ENCODE measurements at places on chromosomes 1 and 21. TPM values are rescaled to one million over a fixed set of nuclear protein-coding genes. Genes with fewer than 3 reads are reported as not detected.

The FLG gene
- total RNA-seq = not detected

The SNRNP40 gene
- 33.4 TPM for total RNA-seq

The TAS1R1 gene
- total RNA-seq = 0.13 TPM

The COL8A2 gene
- 0.58 TPM for total RNA-seq

The CELA2B gene
- total RNA-seq = not detected

The GPA33 gene
- total RNA-seq = 482 TPM

The ZNF695 gene
- total RNA-seq = 1.7 TPM

The SPAG17 gene
- not detected for total RNA-seq

The GJA9 gene
- total RNA-seq = 1.2 TPM

The MAGI3 gene
- total RNA-seq = 65.4 TPM

The PDE9A gene
- total RNA-seq = 98.4 TPM

The CRNN gene
- total RNA-seq = not detected

The CYB561D1 gene
- 18.1 TPM for total RNA-seq

DNA sequence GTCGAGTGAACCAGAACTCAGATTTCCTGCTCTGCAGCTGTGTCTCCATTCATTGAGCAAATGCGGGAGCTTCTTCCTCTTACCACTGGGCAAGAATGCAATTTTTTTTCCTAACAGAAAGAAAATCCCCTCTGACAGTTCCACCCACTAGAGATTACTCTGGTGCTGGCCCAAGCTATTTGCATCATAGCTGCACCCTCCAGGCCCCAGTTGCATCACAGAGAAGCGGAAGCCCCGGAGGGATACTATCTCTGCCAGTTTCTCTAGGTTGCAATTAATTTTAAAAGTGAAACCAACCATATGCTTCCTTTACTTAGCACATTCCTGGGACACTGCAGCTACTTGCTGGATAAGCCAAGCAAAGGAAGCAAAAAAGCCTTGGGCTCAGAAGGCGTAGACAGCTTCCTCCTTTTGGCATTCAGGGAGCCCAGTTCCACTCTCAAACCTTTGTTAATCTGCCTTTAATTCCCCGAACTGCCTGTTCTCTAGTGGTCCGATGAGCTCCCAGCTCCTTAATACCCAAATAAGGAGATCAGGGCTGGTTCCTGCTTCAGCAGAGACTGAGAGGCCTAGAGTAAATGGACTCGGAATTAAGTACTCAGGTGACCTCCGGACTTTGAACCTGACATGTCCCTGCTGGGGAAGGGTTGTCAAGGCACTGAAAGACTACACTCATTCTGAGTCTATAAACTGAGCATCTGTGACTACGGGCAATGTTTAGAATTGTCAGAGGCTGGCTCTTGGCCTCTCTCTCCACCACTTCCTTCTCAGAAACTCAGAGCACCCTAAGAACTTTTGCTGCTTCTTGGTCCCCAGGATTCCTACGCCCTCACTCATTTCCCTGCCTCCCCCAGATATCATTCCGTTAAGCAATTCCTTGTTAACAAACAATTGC is 72.5 kb upstream of the TNFSF18 start:
- DNase-seq = peak; percentile 70

- no peak for DNase-seq
Measured at GRCh38 chr1:2368053-2368744, 23.2 kb downstream of the MORN1 start.

DNA sequence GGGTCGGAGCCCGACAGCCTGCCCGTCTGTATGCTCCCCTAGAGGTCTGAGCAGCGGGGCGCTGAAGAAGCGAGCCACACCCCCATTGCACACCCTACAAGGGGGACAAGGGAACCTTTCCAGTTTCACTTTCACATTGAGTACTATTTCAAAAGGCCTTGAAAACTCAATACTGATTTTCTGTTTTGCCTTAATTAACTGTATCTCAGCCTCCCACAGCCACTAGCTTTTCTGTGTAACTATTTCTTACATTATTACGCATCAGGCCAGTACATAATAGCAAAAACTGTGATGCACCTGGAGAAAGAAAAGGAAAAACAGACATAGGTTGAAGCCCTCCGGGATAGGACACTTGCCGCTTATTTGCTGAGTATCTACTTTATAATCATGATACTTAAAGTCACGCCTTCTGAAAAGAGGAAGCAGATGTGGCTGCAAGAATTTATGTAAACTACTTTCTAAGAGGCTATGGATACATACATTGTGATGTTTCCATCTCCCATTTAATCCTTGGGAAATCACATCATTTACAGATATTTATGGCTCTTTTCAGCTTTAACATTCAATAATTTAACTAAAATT is 1719.5 kb downstream of the MRPL39 start:
- DNase-seq = no peak

GRCh38 chr21:46423546-46424038 is 35.1 kb upstream of the DIP2A start:
- no peak for DNase-seq

DNA sequence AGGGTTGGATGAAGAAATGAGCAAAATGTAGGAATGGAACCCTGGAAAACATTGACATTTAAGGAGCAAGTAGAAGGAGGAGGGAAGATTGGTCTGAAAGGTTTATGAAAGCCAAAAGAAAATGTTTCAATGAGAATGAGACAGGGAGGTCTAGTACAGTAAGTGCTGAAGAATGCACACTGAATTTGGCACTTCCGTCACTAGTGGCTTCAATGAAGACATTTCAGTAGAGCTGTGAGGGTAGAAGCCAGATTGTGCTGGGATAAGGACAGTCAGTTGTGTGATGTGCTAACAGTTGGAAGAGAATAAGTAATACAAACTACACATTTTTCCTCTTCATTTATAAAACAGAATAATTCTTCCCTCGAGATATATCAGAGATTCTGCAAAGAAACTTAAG is 17.1 kb downstream of the THEM4 start:
- DNase-seq = no peak

- DNase-seq = no peak
Measured at GRCh38 chr1:160813215-160813614, 17.2 kb downstream of the LY9 start.

- no peak for DNase-seq
Measured at GRCh38 chr1:156410238-156410637, 41.2 kb downstream of the RHBG start.

GRCh38 chr1:212879947-212880690 is 22.0 kb downstream of the FLVCR1 start:
- DNase-seq = no peak

GRCh38 chr21:46509741-46510502 is 51.2 kb downstream of the DIP2A start:
- DNase-seq = peak; percentile 17

- DNase-seq = no peak
Measured at GRCh38 chr1:119374208-119374874, 5.8 kb downstream of the HAO2 start.

DNA sequence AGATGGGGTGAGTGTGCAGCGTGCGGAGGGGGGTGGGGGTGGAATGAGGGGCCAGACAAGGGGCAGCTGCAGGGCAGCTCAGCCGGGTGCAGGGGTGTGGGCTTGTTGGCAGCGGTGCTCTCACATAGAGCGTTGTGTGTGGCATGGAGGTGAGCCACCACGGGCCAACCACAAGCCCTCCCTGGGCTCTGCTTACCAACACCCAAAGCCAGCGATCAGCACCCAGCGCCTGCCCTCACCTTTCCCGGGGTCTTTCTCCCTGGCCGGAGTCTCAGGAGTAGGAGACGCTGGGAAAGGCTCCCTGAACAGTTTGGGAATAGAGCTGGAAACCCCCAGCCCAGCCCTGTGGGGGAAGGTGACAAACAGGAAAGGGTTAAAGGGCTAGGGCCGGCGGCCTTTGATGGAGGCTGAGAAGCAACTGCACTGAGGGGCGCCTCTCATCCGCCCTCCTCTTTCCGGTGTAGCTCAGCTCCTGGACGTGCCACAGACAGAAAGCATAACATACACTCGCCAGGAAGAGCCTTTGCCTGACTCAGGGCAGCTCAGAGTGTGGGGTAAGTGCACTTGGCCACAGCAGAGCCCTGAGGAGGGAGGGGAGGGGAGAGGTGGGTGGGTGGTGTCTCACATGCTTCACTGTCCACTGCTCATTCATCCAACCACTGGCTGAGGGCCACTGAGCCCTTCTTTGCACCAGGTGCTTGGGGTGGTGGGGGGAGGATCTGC is 577 bp downstream of the IKBKE start:
- peak; percentile 41 for DNase-seq

- DNase-seq = no peak
Measured at GRCh38 chr1:211132721-211133392, 1.1 kb downstream of the KCNH1 start.

- no peak for DNase-seq
Measured at GRCh38 chr1:230381049-230381467, 45.1 kb downstream of the PGBD5 start.

DNA sequence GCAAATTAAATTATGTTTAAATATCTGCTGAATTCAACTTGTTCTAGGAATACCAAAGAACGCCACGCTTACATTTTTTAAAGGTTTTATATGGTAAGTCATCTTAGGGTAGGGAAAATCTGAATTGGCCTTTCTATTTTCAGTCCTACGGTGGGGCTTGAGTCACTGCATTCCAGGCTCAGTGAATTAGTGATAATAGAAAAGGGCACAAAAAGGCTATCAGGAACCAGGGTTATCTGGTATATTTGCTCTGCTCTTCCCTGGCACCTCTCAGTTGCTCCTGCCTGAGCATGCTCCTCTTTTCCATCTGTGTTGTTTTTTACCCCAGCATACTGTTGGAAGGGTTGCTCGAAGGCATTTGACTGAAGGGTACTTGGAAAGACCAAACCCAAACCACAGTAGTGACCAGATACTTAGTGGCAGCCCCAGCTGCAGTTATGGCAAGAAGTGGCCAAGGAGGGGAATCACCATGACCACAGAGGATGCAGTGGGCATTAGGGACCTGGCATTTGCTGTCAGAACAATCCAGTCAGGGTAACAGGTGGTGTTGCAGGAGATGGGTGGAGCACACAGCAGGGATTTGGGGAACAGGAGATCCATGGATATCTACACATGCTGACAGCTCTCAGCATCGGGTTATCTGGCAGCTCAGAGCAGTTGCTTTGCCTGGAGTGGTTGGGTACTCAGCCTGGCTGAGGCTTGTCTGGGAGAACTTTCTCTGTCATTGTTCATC is 2.3 kb downstream of the OVAAL start:
- DNase-seq = no peak

DNA sequence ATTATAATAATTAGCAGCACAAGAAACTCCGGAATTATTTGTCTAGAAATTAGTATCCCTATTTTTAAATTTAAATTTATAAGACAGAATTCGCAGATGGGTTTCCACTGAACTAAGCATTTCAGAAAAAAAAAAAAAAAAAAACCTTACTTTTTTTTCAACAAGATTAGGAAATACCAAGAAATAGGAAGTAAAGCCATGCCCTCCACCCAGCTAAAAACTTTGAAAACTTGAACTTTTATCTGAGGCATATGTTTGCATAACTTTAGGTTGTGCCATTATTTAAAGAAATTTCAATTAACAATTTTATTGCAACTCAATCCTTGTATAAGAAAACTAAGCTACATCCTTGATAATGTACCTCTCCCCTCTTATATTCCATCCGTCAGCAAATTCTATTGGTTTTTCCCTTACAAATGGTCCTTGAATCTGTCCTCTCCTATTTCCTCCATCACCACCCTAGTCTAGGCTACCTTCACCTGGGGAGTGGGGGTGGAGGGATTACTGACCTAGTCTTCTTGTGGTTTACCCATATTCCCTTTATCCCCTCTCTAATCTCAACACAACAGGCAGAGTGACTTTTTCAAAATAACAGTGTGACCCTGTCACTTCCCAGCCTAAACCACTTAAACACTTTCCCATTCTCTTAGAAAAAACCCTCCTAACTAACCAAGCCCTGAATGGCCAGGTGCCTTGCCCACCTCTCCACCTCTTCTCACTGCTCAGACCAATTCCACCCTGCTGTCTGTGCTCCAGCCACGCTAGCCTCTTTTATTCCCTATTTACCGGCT is 1.4 kb upstream of the EVI5 start:
- no peak for DNase-seq

DNA sequence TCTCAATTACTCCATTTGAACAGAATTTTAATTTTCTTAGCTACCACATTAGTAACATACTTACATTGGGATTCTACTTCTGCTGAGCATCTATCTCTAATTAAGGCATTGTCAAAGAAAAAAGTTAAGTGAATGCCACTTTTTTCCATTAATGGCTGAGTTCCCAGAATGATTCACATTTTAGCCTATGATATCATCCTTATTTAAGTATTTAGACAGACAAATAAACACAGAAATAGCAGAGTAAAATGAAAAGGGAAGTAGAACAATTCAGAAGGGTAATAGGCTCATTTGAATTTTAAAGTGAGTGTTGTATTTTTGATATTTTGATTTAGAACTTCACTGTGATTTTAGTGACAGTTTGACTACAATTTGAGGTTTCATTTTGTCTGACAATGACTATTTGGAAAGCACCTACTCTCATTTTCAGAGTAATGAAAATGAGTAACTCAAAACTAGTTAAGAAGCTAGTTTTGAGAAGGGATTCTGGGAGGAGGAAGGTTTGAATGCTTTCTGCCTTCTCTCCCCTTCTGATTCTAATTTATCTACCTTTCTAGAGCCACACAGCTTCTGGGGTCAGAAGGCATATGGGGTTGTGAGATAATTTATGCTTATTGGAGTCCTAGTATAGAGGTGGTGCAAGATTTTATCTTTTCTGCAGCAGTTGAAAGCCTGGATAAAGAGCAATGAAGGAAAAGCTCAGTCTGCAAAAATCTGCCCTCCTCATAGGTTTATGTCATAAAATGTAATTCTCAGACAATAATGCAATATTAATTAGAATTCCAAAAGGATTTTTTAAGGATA is 15.5 kb downstream of the LYPLAL1 start:
- DNase-seq = no peak

- peak; percentile 44 for DNase-seq
Measured at GRCh38 chr1:227766653-227767277, 31.5 kb downstream of the SNAP47 start.

- DNase-seq = no peak
Measured at GRCh38 chr1:31694964-31695313, 8.9 kb downstream of the COL16A1 start.

- peak; percentile 73 for DNase-seq
Measured at GRCh38 chr1:178093951-178094738, at the start of gene RASAL2. Gene RASAL2 (plus strand): TSS chr1:178094104. CDS start chr1:178094493, 389 bp downstream.

DNA sequence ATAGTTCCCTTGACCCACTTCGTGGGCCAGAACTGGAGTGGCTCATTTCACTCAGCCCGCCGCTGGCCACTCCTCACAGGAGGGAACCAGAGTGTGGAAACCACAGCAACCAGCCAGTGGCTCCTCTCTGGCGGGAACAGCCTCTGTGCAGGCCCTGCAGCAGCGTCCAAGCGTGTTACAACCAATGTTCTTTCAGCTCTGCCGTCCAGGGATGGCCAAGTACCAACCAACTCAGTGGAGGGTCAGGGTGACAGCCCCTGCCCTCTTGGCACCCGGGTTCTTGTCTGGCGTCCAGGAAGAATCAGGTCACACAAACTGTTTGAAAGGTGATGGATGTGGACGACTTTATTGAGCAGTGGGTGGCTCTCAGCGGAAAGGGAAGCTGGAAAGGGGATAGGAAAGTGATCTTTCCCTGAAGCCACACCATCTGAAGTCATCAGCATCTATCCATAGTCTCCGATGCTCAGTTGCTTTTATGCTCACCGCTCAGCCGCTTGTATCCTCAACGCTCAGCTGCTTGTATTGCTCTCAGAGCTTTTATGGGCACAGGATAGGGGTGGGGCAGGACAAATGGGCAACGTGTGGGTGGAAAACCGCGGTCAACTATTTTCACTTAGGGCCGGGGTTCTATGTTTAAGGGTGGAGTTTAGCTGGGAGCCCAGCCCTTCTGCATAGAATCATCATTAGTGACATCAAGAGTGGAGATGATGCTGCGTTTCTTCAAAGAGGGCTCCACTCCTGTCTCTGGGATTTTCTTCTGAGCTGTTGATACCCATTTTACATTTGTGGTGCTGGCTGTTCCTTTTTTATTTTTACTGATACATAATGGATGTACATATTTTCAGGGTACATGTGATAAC is 250.2 kb downstream of the RRAGC start:
- no peak for DNase-seq

GRCh38 chr1:32350785-32351398 is 11.4 kb downstream of the FAM229A start:
- DNase-seq = peak; percentile 84

All from mucosa of descending colon (tissue), 3 donors.